CD4-positive, alpha-beta T cell (primary cell): ENCODE measurements at places on chromosomes 4 and X. TPM values are rescaled to one million over a fixed set of nuclear protein-coding genes. Genes with fewer than 3 reads are reported as not detected.

RAB39B gene
- 5.6 TPM for total RNA-seq

ERVMER34-1 gene
- total RNA-seq = not detected

NAP1L5 gene
- 17.3 TPM for total RNA-seq

PPP4R3C gene
- total RNA-seq = not detected

MGAT4D gene
- not detected for total RNA-seq

CLDN2 gene
- not detected for total RNA-seq

MAD2L1 gene
- 5.6 TPM for total RNA-seq

RHOH gene
- 317 TPM for total RNA-seq

NSG1 gene
- total RNA-seq = 10.4 TPM

EDA2R gene
- total RNA-seq = 0.17 TPM

NOX1 gene
- total RNA-seq = 0.36 TPM
